NCI-H1048 (cell line): ENCODE measurements at places on chromosomes 12 and 14.

- no peak for DNase-seq
Measured at GRCh38 chr14:97994020-97994531, 1196.9 kb downstream of the VRK1 start.

DNA sequence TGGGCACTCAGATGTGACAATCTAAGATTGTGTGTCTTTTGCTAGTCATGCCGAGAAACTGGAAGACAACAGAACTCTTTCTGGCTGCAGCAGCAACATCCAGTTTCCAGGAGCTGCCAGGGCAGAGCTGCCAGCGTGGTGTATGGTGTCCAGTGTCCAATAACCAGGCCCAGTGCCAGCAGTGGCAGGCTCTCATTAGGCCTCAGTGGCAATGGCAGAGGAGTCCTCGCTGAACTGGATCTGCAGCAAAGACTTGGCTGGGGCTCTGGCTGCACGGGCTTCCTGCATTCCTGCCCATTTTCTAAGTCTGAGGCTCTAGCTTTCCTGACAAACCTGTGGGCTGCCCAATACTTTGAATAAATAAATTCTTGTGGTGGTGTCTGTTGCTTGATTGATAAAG is 26.2 kb upstream of the PPM1A start:
- peak; percentile 2 for DNase-seq

GRCh38 chr12:27462151-27462694 is 15.7 kb downstream of the SMCO2 start:
- no peak for DNase-seq

- DNase-seq = no peak
Measured at GRCh38 chr14:29905543-29905942, 22.1 kb downstream of the PRKD1 start.

DNA sequence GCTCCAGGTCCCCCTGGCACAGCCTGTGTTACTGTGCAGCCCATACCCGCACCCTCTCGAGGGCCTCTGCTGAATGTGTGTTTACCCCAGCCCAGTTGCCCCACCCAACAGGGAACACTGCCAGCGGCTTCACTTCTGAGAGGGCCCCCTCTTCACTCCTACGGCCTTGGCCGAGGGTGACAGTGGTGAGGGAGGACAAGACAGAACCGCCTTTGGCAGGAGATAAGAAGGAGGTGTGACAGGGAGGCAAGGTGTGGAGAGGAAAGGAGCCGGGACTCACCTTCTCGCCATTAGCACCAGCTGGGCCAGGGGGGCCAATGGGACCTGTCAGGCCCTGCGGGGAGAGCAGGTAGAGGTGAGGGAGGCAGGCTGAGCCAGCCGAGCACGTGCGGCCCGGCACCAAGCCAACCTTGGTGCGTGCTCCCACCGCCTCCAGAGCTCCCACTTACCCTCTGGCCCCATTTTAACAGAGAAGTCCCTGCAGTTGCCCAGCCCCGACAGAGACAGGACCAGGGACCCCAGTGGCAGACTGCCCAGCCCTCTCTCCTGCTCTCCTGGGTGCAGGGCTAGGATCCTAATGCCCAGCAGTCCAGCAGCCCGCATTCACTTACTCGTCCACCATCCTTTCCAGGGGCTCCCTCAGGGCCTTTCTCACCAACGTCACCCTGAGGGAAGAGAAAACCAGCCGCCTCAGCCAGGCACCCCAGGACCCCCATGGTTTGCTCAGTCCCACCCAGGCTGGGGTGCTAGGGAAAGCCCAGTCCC is 18.3 kb downstream of the TMEM106C start:
- DNase-seq = no peak

DNA sequence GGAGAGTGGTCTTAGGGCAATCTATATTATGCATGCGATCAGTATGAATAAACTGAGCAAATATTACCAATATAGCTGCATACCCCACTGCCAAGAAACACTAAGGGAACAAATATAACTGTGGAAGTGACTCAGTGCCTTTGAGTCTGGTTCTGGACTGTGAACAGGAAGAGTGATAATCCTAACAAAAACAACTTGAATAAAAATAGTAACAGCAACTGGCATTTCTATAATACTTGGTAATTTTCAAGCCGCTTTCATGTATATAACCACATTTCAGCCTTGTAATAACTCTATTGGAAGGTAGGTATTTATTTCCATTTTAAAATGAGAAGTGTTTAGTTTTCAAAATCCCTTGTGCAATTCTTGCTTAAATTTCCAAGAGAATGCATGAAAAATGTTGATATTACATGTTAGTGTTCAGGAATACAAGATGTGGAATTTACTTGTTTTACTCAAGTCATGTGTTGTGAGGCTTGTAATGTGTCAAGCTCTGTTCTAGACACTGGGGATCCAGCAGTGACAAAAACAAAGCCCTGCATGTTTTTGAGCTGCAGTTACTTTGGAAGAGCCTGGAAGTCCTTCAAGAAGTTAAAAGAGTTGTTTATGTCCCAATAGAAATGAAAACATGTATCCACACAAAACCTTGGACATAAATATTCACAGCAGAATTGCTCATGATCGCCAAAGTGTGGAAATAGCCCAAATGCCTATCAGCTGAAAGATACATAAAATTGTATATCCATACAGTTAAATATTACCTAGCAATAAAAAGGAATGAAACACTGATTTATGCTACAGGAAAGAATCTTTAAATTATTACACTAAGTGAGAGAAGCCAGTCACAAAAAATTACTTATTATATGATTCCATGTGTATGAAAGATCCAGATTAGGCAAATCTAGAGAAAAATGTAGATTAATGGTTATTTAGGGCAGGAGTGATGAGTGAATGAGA is 338.1 kb upstream of the TMEM132C start:
- no peak for DNase-seq

DNA sequence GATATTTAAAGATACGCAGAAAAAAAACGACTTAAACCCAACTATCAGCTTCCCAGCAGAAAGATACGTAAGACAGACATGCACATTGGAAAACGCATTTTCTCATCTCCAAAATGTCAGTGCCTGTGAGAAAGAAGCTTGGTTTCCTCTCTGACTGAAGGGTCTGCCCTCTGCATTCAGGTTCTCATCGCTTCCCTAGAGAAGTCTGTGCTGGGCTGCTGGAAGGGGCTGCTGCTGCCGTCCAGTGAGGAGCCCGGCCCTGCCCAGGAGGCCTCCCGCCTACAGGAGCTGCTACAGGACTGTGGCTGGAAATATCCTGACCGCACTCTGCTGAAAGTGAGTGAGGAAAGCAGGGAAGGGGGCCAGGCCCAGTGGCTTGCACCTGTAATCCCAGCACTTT is 4.7 kb upstream of the PFDN5 start:
- DNase-seq = no peak

- no peak for DNase-seq
Measured at GRCh38 chr12:62933220-62933601, 1.7 kb downstream of the PPM1H start.

DNA sequence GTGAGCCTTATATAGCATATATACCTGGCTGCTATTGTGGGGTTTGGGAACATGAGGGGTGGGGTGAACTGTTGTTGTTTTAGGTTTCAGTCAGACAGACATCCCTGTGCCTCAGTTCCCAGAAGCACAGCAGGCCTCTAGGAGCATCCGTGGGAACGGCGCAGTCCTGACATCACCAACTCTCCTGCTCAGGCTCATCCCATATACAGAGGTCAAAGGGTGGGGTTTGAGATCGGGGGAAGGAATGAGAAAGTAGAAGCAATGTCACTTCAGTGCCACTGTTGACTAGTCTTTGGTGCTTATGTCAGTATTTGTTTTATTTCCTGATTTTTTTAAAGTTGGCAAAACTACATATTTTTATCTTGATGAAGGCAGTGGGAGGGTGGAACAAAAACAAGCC is 43.1 kb upstream of the A2ML1 start:
- DNase-seq = no peak

DNA sequence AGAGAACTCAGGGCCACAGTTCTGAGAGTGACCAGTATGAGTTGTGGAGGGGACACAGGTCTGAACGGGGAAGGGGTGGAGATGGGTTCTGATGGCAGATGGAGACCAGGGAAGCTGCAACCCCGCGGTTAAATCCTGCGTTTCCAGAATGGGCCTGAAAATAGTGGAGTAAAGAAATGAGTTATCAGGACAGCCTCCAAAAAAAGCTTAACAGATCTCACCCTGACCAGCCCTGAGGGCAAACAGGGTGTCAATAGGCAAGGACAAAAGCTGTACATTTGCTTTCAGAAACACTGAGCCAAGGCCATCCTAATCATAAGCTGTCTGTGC is 555 bp upstream of the RTN1 start:
- no peak for DNase-seq

- DNase-seq = no peak
Measured at GRCh38 chr12:76542908-76543307, 16.7 kb downstream of the OSBPL8 start.

DNA sequence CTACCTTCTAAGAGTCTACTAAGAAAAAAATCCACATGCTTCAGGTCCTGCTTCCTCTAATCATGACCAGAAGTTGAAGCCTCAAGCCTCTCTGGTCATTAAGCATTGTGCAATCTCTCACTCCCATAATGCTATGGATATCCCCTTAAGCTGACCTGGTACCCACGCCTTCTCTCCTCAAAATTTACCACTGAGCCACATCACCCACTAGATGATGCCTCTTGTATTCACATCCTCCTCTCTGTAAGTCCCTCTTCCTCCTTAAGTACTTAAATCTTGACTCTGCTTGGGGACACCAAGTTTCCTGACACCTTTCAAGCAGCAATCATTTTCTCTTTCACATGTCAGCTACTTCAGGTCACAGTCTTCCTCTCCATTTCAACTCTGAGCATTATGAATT is 9.8 kb downstream of the GALNT4 start:
- no peak for DNase-seq

DNA sequence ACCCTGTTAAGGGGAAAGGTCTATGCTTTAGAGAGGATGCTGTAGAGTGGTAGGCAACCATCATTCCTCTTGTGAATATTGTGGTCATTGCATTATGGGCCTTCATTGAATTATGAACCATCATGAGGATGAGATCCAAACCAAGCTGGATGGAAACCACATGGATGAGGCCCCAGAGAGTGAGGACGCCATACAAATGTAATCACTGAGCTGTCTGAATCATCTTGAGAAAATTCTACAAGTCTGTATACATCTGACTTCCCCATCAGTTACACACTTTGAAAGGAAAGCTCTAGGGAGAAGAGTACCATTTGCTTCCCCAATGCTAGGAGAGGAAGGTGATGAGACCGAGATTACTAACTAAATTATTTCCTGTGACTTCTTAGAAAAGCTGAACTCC is 172.9 kb downstream of the CACNA1C start:
- no peak for DNase-seq

- DNase-seq = no peak
Measured at GRCh38 chr14:24274101-24274543, 2.7 kb upstream of the RABGGTA start.

DNA sequence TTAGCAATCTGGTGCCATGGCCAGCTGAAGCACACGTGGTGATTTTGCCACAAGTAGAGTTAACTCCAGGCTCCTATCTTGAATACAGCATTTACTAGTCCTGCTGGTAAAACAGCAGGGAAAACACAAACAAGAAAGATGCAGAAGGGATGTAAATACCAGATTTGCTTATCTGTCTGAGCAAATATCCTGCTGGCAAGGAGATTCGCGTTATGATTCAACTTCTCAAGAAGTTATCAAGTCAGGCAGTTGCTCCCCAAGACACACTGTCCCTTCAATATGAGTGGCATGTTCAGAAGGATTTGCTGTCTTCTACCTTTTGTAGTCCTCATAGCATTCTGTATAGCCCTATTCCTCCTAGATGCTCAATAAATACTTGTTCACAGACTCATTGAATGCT is 171.2 kb upstream of the EGLN3 start:
- DNase-seq = no peak

- no peak for DNase-seq
Measured at GRCh38 chr14:81179631-81180030, 41.1 kb downstream of the GTF2A1 start.

- no peak for DNase-seq
Measured at GRCh38 chr12:2890001-2890387, 697 bp upstream of the TULP3 start.

DNA sequence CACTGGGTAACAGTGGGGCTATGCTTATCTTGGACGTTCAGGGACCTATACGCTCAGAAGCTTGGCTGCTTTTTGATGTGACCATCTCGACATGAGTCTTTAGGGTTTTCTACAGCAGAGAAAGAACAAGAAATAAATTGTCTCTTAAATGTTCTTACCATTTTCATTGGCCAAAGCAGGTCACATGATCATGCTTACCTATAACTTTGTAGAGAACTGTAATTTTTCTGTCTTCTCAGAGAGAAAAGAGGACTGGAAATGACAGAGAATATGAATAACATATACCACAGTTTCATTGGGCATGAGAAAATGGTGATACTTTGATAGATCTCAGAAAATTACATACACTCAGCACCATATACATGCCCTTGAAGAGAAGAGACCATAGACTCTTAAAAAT is 390.9 kb downstream of the NRXN3 start:
- no peak for DNase-seq

GRCh38 chr12:66137937-66138336 is 7.4 kb upstream of the LLPH start:
- DNase-seq = no peak

GRCh38 chr12:117830471-117830870 is 138.3 kb downstream of the KSR2 start:
- no peak for DNase-seq

DNA sequence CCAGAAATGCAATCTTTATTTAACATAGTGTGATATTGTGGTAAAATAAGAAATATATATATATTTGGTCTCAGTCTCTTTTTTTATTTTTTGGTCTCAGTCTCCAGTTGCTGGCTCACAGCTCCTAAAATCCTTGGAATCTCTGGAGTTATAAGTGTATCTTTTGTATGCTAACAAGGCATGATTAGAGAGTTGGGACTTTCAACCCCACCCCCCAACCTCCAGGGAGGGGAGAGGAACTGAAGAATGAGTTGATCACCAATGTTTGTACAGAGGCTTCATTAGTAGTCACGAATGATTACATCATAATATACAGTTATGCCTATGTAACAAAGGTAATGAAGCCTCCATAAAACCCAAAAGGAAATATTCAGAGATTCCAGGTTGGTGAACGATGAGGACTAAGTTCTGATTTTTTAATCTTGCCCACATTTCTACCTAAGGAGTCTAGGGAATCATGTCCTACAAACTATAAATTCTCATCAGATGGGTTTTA is 22.8 kb upstream of the LALBA start:
- DNase-seq = no peak

GRCh38 chr14:21299562-21300130 is 19.8 kb downstream of the RPGRIP1 start:
- DNase-seq = no peak
